ENCODE measurements at places on chromosomes 4 and X. TPM values are rescaled to one million over a fixed set of nuclear protein-coding genes. Genes with fewer than 3 reads are reported as not detected.

VCX3B gene
- not detected for total RNA-seq

MAGEA2B gene
- total RNA-seq, result not detected

NEIL3 gene
- 3.8 TPM for total RNA-seq

MXRA5 gene
- total RNA-seq, result 13.1 TPM

CXCL6 gene
- total RNA-seq, result not detected

NAT8L gene
- 0.05 TPM for total RNA-seq

APELA gene
- not detected for total RNA-seq

FRMD7 gene
- not detected for total RNA-seq

DNA sequence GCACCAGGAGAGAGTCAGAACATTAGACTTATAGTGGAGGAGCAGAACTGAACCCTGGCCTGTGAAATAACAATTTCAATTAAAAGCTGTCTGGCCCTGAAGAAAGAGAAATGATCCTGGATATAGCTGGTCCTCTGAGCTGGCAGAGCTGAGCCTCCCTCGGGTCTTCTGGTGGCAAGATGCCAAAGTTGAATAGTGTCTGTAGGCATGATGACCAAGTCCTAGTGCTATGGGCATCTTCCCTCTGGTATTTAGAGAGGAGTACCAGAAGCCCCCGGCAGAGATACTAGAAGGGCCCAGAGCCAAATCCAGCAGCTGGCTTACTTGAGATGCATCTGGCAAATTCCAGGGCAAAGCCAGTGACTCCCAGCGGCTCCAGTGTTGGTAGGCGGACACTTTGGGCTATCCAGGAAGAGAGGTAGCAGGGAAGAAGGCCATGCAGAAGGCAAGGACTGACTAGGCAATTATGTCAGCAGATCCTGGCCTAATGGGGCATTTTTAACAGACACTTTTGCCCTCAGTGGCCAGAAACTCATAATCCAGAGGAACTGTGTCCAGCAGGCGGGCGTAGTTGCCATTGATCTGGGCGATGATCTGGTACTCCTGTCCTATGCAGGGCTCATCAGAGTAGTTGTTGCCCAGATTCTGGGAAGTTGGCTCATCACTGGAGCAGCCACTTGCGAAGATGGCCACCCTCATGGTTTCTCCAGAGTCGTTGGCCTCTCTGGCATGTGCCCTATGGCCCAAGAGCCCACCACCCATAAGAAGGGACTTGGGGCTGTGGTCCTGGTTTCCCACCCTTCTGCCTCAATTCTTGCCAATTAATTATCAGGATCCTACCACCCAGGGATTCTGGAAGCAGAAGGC lies 17.9 kb downstream of the VSIG4 start:
- no peaks in the 10 kb centered on the region for H3K4me1 ChIP-seq
- no peak overlapping the region for H3K27ac ChIP-seq
- no peak overlapping the region for H3K4me3 ChIP-seq
- no peak for DNase-seq
- H3K27me3 ChIP-seq, result peaks cover 2% of the 10 kb centered on the region

DNA sequence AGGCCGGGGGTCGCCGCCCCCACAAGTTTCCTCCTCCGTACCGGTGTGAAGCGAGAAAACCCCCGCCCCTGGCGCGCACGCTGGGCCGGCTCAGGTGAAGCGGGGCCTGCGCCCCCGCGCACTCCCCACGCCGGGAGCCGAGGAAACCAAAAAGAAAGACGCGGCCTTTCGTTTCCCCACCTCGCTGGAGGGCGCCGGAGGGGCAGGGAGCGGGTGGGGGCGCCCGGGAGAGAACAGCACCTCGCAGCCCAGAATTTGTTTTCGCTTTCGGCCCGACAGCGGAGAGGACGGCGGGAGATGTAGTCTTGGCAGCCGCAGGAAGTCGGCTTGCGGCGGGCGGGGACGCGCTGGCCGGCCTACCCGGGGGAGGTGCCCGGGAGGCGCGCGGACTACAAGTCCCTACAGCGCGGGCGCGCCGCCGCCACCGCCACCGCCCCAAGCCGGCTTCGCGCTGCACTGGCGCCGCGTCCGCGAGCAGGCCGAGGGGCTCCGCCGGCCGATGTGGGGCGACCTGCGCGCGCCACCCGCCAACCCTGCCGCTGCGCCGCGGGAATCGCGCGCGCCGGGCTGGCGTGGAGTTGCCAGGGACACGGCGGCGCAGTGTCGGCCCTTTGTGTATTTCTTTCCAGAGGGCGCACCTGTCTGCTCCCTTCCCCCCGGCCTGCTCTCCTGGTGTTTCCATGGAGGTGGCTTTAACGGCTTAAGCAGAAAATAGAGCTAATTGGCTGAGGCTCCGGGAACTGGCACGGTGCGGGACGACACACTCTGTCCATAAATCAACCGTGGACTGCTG lies at the start of gene OTUD4:
TSS of gene OTUD4 (minus strand) at position 292 of the 793 bp plus-strand sequence. CDS start 616 bp downstream, outside the sequence.
- peaks cover 2% of the 10 kb centered on the region for H3K27me3 ChIP-seq
- peak within 1 kb of the TSS; percentile 96 for H3K4me3 ChIP-seq
- no peaks in the 10 kb centered on the region for H3K36me3 ChIP-seq
- H3K4me1 ChIP-seq, result peaks cover 34% of the 10 kb centered on the region
- peak; percentile 93 for DNase-seq

- DNase-seq, result no peak
- no peaks in the 10 kb centered on the region for H3K27me3 ChIP-seq
- no peak overlapping the region for H3K27ac ChIP-seq
These were observed 102.8 kb upstream of the OR13H1 start for GRCh38 chrX:131441033-131441432.

DNA sequence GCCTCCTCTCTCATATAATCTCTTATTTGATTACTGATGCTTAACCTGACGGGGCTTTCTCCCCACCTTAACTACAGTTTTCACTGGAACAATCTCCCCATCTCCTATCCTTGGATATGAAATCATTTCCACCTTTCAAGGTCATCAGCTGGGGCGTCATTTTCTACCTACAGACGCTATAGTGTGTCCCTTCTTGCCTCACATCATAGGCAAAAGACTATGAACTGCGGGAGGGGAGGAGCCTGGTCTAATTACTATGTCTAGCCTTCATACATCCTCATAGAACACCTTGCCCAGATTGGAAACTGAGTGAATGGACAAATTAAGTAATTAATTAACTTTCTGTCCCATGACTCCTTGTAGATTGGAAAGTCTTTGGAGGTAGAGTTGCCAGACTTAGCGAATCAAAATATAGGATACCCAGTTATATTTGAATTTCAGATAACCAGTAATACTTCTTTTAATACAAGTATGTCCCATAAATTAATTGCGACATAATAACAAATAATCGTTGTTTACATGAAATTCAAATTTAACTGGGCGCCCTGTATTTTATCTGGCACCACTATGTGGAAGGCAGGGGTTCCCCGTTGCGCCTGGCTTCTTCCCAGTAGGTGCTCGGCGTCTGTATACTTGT lies 752 bp upstream of the ATP6AP2 start:
- H3K36me3 ChIP-seq, result no peaks in the 10 kb centered on the region
- DNase-seq, result no peak
- no peaks in the 10 kb centered on the region for H3K27me3 ChIP-seq
- H3K4me3 ChIP-seq, result peak overlapping the region; percentile 90
- peaks cover 28% of the 10 kb centered on the region for H3K4me1 ChIP-seq
- H3K27ac ChIP-seq, result peak overlapping the region; percentile 83

DNA sequence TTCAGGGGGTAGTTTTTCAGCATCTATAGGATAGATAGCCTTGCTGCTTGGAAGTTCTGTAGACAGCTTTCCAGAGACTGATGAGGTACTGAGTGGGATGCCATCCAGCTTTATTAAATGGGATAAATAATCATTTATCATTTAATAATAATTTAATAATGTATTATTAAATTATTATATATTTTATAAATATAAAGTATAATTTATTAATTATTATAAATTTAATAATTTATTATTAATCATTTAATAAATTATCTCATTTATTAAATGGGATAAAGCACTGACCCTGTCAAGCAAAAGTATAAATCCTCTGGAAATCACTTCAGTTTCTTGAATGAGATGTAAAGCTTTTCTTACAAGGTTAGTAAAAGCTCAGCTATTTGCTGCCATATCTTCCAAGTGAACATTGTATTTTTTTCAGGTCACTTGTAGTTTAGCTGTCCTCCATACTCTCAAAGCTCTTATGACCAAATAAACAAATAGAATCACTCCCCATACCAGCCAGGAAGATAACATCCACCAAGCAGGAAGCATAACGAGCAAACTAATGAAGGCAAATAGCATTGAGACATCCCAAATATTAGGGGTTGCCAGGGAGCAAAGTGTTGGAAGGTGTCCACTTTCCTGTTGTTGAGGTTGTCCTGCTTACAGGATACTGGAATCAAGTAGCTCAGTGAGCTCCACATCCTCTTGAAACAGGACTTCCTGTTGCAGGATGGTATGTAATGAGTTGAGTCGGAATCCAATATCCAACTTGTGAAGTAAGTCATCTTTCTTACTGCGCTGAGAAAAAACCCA lies 88.9 kb downstream of the ZNF674 start:
- no peak overlapping the region for H3K4me3 ChIP-seq
- H3K4me1 ChIP-seq, result no peaks in the 10 kb centered on the region
- H3K27me3 ChIP-seq, result no peaks in the 10 kb centered on the region
- H3K36me3 ChIP-seq, result peaks cover 14% of the 10 kb centered on the region

- no peak overlapping the region for H3K27ac ChIP-seq
- no peaks in the 10 kb centered on the region for H3K4me1 ChIP-seq
- no peaks in the 10 kb centered on the region for H3K36me3 ChIP-seq
- peaks cover 3% of the 10 kb centered on the region for H3K27me3 ChIP-seq
- no peak overlapping the region for H3K4me3 ChIP-seq
- no peak for DNase-seq
These were observed 19.9 kb upstream of the AR start for GRCh38 chrX:67523932-67524331.

- H3K4me3 ChIP-seq, result no peak overlapping the region
- H3K36me3 ChIP-seq, result no peaks in the 10 kb centered on the region
- no peak for DNase-seq
These were observed 48.2 kb downstream of the RTL9 start for GRCh38 chrX:110406822-110407221.

GRCh38 chrX:27439771-27440170 lies 23.4 kb downstream of the PPP4R3C start:
- no peak overlapping the region for H3K4me3 ChIP-seq
- no peaks in the 10 kb centered on the region for H3K4me1 ChIP-seq
- H3K36me3 ChIP-seq, result no peaks in the 10 kb centered on the region
- no peak for DNase-seq

DNA sequence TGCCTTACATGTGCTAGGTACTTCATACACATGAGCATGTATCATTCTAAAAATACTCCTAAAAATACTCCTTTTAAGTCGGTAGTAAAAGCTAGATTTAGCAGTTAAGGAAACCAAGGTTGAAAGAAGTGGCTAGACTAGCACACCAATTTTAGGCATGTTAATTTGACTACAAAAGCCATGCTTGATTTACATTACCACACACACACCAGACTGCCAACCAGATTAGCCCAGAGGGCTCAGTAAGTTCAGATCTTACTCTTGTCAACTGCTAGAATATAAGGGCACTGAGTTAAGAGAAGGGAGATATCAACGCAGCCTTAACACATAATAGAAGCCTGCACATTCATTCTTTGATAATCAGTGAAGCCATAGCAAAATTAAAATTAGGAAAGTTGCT lies 117.9 kb downstream of the MID1IP1 start:
- peaks cover 2% of the 10 kb centered on the region for H3K27me3 ChIP-seq
- no peak for DNase-seq
- 0 out of 2 replicates have a peak, but pooled peaks cover 4% of the 10 kb centered on the region for H3K4me1 ChIP-seq

- DNase-seq, result no peak
- H3K27me3 ChIP-seq, result no peaks in the 10 kb centered on the region
- peaks cover 39% of the 10 kb centered on the region for H3K4me1 ChIP-seq
- H3K36me3 ChIP-seq, result peaks cover 11% of the 10 kb centered on the region
These were observed 884.5 kb upstream of the EPHA5 start for GRCh38 chr4:66554826-66555225.

DNA sequence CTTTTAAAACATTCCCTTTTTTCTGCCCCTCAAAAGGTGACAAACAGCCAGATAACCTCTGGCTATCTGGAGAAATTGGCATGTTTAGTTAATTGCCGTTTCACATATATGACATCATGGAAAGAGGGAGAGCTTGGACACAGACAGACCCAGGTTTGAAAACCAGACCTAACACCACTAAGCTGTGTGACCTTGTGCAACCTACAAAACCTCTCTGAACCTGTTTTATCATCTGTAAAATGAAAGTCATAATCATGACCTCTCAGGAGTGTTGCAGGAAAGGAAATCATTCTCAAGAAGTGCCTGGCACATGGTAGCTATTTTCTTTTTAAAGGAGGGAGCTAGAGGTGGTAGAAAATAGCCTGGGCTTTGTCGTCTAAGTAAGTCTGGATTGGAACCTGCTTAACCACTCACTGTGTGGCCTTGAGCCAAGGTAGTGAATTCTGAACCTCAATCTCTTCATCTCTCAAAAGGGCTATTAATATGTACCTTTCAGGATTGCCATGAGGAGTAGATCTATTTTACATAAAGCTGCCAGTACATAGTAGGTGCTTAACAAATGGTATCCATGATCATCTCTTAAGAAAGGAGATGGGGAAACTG lies 363.5 kb downstream of the BCOR start:
- no peak overlapping the region for H3K4me3 ChIP-seq
- H3K36me3 ChIP-seq, result no peaks in the 10 kb centered on the region
- no peak for DNase-seq
- H3K27me3 ChIP-seq, result peaks cover 3% of the 10 kb centered on the region

- no peaks in the 10 kb centered on the region for H3K36me3 ChIP-seq
- no peak overlapping the region for H3K4me3 ChIP-seq
- H3K27me3 ChIP-seq, result no peaks in the 10 kb centered on the region
- no peak for DNase-seq
- no peaks in the 10 kb centered on the region for H3K4me1 ChIP-seq
- H3K27ac ChIP-seq, result no peak overlapping the region
These were observed 149.7 kb downstream of the RRAGB start for GRCh38 chrX:55867181-55867651.
